ENCODE measurements at places on chromosomes 3 and 15.

- DNase-seq, result no peak
Measured at GRCh38 chr3:193029800-193030199, 112.1 kb upstream of the MB21D2 start.

GRCh38 chr15:45091576-45091975 is 22.4 kb downstream of the DUOX2 start:
- DNase-seq, result peak; percentile 9

GRCh38 chr15:52784799-52785671 is 5.1 kb downstream of the ONECUT1 start:
- DNase-seq, result peak; percentile 79

- DNase-seq, result peak; percentile 92
Measured at GRCh38 chr15:101014921-101015841, 96.0 kb downstream of the LRRK1 start.

DNA sequence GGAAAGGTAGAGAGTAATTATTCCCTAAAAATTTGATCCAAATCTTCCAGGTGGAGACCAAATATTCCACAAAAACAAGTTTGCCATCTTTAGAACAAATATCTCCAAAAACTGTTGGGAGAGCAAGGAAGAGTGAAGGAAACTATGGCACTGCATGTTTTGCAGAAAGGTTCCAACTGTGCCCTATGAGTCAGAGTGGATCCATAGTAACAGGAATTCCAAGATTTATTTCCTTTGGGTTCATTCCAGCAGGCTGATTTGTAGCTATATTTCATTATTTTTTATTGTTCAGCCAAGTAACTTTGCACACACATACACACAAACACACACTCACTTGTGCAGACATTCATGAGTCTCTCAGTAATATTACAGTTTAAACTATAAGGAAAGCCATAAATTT is 459.7 kb upstream of the EPHA6 start:
- DNase-seq, result no peak

DNA sequence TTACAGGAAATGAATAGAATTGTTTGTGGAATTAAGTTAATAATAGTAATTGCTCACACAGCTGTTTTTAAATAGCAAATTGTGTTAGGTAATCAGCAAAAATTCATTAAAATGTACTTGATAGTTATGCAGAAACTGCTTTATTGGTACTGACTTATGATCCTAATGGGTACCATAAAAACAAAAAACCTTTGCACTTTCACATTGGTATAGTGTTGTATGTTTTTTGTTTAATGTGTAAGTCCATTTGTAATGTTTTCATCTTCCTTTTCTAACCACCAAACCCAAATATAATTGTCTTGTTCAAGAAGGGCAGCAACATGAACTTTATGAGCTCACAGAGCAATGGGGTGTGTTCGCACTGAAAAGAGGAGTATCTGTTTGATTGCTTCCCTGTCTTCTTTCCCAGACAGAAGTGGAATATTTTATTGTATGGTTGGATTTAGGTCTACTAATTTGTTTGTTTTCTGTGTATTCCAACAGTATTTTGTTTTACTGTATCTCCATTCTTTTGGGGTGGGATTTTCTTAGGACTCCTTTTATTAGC is 135.8 kb downstream of the TCF12 start:
- DNase-seq, result peak; percentile 48

DNA sequence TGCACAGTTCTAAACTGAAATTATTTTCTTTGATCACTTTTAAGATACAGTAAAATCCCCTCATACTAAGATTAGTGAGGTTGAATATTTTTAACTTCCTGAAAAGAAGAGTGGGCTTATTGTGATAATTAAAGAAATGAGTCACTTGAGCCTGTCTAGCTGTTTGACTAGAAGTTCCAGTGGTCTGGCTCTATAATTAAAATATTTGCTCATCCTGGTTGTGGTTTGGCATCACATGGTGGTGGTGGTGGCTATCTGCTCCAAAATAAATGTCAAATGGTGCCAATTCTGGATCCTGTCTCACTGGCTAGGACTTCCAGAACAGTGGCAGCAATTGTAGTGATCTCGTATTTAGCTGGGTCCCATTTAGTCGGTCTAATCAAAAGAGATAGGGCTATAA is 8.6 kb upstream of the TEX9 start:
- no peak for DNase-seq

- no peak for DNase-seq
Measured at GRCh38 chr3:86792316-86792715, 198.6 kb downstream of the VGLL3 start.

- DNase-seq, result peak; percentile 84
Measured at GRCh38 chr15:38068626-38069391, 134.4 kb downstream of the TMCO5A start.

- DNase-seq, result no peak
Measured at GRCh38 chr3:46943237-46944187, 33.0 kb downstream of the CCDC12 start.

DNA sequence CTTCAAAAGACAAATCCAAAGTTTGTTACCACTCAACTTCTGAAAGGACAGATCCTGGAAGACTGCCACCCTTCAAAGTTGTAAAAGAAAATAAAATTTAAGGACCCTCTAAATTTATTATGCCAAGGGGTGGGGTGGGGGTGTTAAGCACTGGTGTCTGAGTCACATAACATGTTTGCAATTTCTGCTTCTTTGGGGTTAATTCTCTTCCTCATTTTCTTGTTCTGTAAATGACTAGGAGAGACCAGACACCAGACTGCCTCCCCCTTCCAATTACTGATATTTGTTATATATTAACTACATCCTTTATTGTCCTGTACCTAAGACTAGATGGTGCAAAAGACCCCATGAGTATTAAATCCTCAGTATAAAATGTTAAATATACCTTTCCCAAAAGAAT is 242.8 kb downstream of the ZNF385D start:
- DNase-seq, result no peak

- DNase-seq, result no peak
Measured at GRCh38 chr3:3302964-3303363, 123.5 kb upstream of the CRBN start.

GRCh38 chr3:184335291-184335660 is 2.1 kb upstream of the FAM131A start:
- DNase-seq, result no peak

DNA sequence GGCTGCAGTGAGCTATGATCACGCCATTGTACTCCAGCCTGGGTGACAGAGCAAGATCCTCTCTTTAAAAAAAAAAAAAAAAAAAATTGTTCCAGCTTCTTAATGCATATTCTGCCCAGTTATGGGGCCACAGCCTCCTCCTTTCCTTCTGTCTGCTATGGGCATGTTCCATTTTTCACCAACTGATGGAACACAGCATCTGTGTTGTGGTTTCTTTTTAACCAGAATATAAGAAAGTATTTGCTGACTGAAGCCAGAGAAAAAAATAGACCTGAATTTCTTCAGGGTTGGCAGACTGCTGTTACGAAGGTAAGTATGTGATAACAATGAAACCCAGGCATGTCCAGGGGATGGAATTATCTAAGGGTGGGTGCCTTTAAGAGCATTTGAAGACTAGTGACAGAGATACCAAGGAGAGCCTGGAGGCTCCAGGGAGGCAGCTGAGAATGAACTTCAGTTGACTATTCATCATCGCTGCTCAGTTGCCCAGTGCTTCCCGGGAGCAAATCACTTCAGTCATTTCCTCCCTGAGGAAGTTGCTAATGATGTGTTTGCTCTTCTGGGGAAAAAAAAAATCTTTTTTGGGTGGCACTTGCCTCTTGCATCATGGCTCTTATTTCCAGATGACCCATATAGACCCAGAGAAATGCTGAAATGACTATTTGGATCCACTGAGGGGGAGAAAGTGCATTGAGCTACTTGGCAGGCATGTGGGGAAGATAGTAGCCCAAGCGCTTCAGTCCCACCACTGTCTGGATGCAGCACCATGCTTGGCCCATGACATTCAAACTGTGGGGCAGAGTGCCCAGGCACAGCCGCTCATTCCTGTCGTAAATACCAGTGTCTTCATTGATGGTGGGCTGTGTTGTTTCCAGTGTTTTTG is 14.5 kb downstream of the NCBP2 start:
- DNase-seq, result no peak

DNA sequence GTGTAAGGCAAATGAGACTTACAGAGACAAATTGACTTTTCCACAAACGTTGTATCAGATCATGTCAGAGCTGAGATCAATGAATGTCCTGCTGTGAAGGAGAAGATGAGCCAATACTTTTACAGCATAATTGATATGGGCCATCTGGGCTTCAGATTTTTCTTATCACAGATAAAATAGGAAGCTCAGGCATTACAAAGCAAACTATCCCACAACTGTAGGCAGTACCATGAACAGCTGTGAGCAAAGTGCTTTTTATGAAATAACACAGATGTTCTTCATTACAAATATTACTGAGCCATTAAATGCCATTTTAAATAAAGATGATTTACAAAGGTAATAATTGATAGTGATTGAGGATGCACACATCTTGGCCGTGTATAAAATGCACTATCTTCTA is 852.3 kb downstream of the OTOL1 start:
- DNase-seq, result no peak

DNA sequence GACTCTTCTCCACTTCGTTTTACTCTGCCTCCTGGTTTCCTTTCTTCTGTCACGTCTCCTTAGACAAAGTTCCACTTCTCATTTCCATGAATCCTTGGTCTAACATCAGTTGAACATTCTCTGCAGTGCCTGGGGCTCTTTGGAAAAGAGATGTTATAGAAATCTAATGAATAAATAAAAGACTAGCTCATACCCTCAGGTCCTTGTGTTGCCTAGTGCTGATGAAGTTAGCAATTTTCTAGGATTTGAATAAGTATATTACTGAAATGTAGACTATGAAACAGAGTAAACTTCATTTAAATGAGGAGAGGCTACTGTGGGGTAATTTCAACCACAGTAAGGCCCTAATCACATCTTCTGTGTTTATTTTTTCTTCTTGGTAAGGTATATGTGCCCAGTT is 146.9 kb upstream of the CADPS start:
- no peak for DNase-seq

DNA sequence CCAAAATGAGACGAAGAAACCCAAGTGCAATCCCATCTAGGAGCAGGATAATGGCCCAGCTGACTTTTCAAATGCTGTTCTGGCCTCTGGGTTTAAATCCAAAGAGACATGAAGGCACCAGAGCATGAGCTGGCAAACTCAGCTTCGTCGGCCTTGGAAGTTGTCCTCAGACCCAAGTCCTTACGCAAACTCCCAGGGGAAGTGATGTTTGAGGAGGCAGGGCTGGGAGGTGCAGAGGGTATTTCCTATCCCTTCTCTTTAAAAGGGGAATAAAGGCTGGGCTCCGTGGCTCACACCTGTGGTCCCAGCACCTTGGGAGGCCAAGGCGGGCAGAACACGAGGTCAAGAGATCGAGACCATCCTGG is 68.9 kb upstream of the HERC1 start:
- DNase-seq, result no peak

DNA sequence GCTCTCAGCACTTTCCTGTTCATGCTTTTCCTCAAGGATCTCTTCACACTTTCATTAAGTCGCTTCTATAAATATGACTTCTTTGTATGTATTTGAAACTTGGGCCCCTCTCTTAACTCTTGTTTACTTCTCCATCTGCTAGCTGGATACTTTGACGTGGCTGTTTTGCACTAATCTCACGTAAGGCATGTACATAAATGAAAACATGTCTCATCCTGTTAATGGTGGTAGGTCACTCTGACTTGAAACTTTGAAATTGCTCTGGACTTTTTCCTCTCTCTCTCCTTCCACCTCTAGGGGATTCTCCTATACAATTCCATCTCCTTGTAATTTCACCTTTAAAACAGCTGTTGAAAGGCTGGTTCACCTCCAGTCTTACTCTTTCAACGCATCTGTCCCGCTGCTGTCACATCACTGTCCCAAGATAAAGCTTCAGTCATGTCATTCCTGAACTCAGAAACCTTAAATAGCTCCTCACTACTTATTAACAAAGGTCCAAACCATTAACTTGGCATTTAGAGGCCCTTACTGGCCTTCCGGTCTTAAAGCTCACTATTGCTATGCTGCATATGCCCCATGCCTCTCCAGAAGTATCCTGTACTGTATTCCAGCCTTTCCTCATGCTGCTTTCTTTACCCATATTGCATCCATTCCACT is 1.2 kb downstream of the BLOC1S6 start:
- no peak for DNase-seq

- DNase-seq, result no peak
Measured at GRCh38 chr3:45075821-45076625, 49.9 kb downstream of the CLEC3B start.

DNA sequence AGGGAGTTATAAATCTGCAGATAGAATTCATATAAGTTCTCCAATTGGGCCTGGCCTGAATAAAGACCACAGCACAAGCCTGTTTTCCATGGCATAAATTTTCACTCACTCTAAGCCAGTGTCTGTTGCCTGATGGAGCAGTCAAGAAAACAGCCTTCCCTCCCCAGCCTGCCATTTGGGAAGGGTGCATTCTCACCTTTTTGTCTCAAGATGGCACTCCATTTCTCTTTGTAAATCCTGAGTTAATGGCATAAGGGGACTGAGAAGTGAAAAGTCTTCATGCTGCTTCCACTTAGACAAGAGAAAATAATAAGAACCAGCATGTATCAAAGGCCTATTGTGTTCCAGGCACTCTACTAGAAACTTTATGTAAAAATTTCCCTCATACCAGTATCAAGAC is 115.6 kb upstream of the MANF start:
- DNase-seq, result no peak

DNA sequence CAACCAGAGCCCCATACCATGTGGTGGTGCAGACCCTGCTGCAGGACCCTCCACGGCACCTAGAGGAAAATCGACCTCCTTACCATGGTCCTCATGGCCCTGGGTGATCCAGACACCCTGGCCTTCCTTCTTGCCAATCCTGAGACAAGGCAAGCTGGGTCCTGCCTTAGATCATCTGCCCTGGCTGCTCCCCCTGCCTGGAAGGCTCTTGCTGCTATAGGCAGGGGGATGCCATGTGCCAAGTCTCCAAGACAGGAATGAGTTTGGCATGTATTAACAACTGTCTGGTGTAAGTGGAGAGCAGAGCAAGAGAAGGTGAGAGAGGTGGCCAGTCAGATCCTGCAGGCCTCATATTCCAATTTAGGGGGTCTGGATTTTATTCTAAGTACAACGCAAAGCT is 7.5 kb downstream of the HEG1 start:
- DNase-seq, result peak; percentile 35

DNA sequence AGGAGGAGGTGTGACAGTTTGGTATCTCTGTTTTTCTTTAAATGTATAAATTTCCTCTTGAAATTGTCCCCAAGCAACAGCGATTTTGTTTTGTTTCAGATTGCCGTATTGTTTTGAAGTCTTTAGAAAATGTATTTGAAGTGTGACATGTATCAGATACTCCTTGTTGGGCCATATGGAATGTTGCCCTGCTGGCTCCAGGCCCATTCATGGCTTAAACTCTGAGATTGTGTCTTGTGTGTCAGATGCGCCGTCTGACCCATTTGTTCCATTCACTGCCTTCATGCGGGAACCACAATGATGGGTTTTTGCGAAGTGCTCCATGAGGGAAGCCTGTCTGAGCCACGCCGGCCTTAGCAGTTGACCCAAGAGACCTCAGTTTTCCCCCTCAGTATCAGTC is 75.2 kb upstream of the ADAMTSL3 start:
- no peak for DNase-seq

- DNase-seq, result peak; percentile 95
Measured at GRCh38 chr15:40936709-40937666, 7.8 kb downstream of the DLL4 start.
